ENCODE measurements at places on chromosomes 1 and 21.

GRCh38 chr1:154755858-154756730 lies 114.0 kb downstream of the KCNN3 start:
- no peak for DNase-seq

DNA sequence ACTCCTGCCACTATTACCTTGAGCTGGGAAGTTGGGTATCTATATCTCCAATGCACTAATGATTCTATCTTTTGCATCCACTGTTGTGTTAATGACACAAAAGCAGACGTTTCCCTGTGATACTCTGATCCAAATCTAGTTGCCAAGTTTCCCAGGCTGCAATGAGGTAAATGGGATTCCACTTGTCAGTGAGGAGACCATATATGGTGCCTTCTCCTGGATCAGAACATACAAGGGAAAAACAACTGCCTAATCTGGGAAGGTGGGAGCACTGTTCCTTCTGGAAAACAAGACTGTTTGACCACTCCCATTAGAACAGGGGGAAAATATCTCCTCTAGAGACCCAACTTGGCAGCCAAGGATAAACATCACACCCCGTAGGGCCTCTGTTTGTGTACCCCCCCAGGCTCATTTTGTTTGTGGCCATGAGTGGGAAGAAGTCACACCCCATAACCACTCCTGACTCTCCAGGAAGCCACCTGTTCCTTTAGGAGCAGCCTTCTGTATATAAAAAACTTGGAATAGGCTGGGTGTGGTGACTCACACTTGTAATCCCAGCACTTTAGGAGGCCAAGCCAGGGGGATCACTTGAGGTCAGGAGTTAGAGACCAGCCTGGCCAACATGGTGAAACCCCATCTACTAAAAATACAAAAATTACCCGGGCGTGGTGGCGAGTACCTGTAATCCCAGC lies 28.5 kb upstream of the SLC6A9 start:
- DNase-seq: no peak

GRCh38 chr21:43866260-43866629 lies 1.2 kb downstream of the AGPAT3 start:
- DNase-seq: peak; percentile 49

- DNase-seq: no peak
Measured at GRCh38 chr1:9101510-9102146, 27.3 kb downstream of the GPR157 start.

- no peak for DNase-seq
Measured at GRCh38 chr1:230510496-230510895, 84.4 kb upstream of the PGBD5 start.

GRCh38 chr1:48680411-48681035 lies 96.2 kb downstream of the BEND5 start:
- DNase-seq: no peak

DNA sequence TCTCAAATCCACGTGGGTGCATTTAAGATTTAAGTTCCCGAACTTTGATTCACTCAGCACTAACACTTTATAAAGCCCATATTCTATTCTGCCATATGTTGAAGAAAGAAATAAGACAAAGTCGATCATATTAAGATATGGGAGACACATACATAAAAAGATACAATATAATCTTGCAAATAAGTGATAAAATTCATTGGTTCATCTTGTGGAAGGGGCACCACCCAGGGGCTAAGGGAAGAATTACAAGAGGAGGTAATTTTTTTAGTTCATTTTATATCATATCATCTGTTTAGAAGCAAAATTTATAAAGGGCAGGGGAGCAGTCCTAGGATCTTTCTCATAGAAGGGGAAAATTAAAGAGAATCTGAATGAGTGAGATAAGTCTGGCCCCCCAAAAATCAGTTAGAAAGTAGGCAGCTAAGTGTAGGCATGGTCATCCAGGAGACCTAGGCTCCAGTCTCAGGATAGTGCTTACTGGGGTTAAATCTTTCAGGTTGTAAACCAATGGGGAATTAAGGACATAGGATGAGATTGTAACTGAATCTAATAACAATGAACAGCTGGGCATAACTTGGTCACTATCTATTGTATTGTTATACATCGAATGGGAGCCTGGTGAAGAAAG lies 124.2 kb upstream of the L1TD1 start:
- no peak for DNase-seq

DNA sequence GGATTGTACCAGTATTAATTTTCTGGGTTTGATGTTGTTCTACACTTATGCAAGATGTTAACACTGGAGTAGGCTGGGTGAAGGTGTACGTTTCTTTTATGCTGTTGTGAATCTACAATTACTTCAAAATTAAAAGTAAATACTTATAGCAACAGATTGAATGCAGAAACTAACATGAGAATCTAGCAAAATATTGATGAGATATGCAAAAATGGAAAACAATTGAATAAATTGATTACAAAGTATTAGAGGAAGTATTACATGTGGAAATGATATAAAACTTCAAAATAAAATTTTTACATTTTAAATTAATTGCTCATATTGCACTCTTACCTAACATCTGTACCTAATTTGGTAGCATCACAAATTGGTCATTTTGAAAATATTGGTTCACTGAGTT lies 5.7 kb upstream of the SPRR3 start:
- no peak for DNase-seq
